ENCODE measurements at places on chromosomes 11 and 22.

DNA sequence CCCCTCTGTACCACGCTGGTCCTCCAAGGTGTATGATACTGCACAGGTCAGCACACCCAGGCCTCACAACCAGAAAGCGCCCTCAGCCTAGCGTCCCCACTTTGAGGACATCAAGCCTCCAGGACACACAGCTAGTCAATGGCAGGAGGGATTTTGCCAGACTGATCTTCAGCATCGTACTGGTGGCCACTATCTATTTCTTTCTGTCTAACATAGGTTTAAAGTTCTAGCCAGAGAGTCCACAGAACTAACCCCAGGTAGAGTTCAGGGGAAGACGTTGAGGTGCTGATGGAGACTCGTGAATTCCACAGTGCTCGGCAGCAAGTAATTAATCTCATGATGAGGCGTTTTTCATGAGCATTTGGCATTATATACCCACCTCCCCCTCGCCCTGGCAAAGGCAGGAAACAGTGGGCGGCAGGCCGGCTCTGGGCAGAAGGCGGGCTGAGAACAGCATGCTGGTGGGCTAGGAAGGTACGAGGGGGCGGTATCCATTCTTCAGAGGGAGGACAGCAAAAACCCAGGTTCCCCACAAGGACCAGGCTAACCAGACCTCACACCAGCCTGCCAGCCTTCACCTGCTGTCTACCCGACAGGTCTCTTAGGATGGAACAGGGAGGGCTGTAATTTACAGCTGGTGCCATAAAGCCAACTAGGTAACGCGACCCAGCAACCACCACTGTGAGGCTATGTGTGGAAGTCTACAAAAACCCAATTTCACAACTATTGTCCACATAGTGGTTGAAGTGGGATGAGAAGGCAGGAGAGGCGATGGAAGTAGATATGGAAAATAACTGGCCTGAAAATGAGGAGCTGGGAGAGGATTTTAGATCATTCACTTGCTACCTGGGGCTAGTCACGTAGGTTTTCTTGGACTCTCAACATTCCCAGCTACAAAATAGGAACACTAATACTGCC lies 18.5 kb downstream of the MYH9 start:
- DNase-seq = no peak

DNA sequence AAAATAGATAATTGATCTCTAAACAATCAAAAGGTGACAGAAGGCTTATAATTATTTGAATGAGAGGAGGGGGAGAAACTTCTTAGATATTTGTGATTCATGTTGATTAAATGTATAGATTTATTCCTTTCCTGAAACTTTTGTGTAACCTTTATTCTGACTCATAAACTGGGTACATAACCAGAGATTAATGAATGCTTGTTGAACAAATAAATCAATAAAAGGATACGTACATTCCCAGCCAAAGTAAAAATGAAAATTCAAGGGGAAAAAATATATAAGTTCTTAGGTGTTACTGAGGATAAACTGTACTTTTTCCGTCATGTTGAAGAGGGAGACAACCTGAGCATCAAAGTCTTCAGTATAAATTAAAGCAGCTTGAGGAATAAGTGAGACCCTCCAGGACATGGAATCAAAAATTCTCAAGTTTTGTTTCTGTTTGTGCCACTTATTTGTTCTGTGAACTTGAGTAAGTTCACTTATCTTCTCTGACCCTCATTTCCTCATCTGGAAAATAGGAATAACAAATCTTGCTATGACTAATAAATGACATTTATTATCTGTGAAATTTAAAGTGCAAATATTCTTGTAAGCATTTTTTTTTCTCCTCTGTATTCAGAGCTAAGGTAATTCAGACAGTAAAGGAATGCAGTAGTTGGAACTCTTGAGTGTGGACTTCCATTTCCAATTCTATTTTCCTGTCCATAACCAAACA lies 195.4 kb downstream of the METTL15 start:
- no peak for DNase-seq

- DNase-seq = no peak
Measured at GRCh38 chr11:70397336-70397982, 870 bp upstream of the CTTN start.

DNA sequence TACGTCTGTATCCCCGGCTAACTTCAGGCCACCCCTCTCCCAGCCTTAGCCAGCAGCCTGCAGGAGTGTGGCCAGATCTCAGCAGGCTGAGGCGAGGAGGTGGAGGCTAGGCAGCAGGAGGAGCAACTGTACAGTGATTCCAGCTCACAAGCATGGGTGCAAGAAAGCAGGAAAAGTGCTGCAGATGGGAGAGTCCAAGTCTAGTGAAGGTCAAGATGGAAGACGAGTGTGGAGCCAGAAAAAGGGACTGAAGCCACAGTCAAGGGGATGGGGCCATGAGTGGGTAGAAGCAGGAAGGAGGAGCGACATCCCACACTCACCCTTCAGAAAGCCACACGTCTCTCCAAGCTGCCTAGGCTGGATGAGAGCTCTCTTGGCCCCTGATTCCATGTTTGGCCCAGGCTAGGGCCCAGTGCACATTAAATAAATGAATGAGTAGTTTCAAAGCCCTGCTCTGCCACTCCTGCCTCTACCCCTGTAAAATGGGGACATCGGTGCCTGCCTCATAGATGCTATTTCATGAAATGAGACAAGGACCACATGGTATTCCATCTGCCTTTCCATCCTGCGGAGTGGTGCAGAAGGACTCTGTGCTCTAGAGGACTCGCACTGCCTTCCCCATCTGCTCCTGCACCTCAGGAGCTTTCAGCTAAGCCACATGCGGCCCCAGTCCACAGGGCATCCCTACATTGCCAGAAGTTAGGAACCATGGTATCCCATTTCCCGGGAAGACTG lies 2.9 kb downstream of the YDJC start:
- no peak for DNase-seq

All from vagina (tissue), 2 donors.